Esophagus mucosa (tissue), 1 donor: ENCODE measurements at places on chromosomes 5 and 9. TPM values are rescaled to one million over a fixed set of nuclear protein-coding genes. Genes with fewer than 3 reads are reported as not detected.

CNTNAP3 gene
- total RNA-seq = 8.5 TPM

SURF4 gene
- 87.2 TPM for total RNA-seq

DMRT3 gene
- not detected for total RNA-seq

MEGF10 gene
- 0.12 TPM for total RNA-seq

SPATA6L gene
- 3.1 TPM for total RNA-seq

DENND1A gene
- 9.0 TPM for total RNA-seq

NUTM2F gene
- total RNA-seq = not detected

OLFML2A gene
- 12.3 TPM for total RNA-seq

DNA sequence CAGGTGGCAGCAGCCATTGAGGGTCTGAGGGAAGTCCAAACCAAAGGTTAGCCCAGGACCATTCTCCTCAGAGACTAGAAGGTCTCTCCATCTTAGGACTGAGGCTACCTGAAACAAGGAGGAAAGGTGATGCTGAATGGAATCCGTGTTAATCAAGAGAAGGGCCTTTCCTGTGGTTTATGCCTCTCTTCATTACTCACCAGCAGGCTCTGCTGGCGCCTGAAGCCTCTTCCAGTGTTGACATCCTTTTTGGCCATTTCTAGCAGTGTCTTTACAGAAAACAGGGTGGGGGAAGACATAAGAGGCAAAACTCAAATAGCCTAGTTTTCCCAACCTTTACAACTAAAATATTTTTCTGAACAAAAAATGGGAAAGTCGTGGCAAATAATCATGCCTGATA, 98.0 kb downstream of the ENC1 start:
- no peak for ATAC-seq

GRCh38 chr9:115633104-115633503, 515.1 kb upstream of the TNC start:
- no peak for ATAC-seq

DNA sequence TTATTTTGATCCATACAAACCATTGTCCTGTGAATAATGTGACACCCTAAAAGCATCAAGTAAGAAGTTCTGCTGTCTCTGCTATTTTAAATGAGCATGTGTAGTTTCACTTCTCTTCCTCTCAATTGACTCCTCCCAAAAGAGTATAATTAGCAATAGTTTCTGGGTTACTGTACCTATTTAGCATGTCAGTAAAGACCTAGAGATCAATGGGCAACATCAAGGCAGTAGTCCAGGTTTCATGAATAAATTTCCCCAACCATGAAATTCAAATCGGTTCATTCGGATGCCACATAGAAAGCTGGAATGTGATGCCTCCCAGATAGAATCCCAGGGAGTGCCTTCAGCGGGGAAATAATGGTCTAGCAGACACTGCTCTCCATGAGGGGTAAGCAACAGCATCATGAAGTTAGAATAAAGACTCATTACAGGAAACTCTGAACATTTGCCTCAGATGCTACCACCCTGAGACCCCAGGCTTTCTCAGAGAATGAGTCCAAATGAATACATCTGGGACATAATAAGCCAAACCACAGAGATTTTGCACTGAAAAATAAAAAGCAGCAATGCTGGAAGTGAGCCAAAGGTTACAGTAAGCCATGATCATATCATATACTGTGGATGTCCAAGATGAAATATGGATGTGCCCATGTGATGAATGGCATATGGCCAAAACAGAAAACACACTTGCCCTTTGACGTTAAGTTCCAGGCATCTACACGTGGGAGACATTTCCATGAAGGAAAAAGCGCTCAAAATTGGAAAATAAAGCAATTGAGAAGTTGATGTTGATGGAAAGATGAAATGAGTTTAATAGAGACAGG, 1107.0 kb upstream of the SEMA6A start:
- no peak for ATAC-seq

GRCh38 chr5:4405614-4406219, 734.4 kb upstream of the ADAMTS16 start:
- no peak for ATAC-seq

- ATAC-seq = no peak
These were observed 67.6 kb downstream of the MEIKIN start for GRCh38 chr5:131877873-131878272.

- ATAC-seq = peak; percentile 47
These were observed 41.9 kb downstream of the TNFAIP8 start for GRCh38 chr5:119397518-119398380.

DNA sequence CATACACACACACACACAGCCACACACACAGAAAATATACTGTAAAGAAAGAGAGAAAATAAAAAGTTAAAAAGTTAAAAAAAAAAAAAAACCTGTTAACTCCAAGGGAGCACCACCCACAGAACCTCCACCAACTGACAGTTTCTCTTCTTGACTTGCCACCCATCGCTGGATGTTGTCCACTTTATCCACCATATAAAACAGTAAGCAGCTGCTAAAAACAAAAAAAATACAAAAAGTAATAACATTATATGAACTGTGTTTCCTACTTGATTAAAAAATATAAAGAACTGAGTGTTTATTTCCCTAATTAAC, 1.2 kb downstream of the PURA start:
- no peak for ATAC-seq

DNA sequence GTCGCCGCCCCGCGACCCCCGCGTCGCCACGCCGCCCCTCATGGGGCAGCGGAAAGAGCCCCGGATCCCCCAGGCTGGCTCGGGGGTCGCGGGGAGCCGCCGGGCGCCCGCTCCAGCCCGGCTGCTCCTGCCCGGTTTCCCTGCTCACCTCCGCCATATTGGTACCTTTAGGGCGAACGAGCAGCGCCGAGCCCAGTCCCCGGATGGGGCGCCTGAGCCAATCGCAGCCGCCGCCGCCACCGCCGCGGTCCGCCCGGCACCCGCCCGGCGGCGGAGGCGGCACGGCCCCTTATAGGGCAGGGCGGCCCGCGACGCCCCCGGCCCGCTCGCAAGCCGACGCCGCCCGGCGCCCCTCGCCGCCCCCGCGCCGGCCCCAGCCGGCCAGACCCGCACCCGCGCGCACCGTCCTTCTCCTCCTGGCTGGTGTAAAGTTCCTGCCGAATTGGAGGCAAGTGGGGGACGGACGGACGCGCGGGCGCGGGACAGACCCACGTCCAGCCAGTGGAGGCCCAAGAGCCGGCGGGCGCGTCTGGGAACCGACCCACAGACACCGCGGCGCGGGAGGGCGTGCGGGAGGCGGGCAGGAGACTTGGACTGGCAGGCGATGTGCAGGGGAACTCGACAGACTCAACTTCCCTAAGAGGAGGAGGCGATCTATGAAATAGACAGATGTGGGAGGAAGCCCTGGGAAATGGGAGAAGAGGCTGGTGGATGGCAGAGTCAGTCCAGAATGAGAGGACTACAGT, at the start of gene MIER3:
Gene MIER3, minus strand, starts transcription at position 178 of the 746 bp plus-strand sequence. Its CDS starts 21 bp downstream, at position 157.
- peak; percentile 90 for ATAC-seq

- ATAC-seq = no peak
These were observed 127.8 kb downstream of the ZNF354C start for GRCh38 chr5:179187681-179188575.

DNA sequence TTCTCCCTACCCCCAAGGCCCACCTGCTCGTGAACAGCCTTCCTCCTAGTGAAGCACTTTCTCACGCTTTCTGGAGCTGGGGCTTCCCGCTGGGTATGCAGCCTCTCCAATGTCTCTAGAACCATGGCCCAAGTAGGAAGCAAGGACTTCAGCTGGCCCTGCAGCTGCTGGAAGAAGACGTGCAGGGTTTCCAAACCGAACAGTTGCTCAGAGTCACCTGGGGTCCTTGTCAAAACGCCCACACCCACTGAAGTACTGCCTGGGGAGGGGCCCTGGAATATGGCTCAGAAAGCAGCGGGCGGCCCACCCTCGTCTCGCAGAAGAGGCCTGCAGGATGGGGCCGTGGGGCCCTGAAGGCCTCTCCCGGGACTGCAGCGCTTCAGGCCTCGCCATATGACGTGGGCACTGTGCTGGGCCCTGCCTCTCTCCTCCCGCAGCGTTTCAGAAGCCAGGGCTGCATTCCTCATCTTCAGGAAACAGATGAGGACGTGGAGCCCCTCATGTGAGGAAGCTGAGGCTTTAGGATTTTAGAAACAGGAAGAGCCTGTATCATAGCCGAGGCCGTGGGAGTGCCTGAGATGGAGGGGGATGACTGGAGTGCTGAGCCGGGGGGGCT, 116.0 kb upstream of the LMX1B start:
- no peak for ATAC-seq

DNA sequence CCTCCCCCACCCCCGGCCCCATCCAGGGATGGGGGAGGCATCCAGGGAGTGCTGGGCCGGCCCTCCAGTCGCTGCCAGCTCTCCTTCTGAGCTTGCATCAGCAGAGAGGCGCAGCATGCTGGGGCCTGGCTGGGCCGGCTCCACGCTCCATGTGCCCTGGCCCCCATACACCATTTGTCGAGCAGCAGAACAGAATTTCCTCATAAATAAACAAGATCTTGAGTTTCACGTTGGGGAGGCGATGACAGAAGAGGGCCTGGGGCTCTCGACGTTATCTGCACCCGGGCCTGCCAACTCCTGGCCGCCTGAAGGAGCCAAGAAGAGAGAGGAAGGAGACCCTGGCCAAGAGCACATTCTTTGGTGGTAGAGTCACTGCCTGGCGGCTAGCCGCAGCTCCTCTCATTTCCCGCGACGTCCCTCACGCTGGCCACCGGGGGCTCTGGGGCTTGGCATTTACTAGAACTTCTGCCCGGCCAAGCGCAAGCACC, 177.0 kb downstream of the FGF18 start:
- peak; percentile 46 for ATAC-seq

- ATAC-seq = no peak
These were observed 380.7 kb downstream of the NFIB start for GRCh38 chr9:13933268-13933656.

DNA sequence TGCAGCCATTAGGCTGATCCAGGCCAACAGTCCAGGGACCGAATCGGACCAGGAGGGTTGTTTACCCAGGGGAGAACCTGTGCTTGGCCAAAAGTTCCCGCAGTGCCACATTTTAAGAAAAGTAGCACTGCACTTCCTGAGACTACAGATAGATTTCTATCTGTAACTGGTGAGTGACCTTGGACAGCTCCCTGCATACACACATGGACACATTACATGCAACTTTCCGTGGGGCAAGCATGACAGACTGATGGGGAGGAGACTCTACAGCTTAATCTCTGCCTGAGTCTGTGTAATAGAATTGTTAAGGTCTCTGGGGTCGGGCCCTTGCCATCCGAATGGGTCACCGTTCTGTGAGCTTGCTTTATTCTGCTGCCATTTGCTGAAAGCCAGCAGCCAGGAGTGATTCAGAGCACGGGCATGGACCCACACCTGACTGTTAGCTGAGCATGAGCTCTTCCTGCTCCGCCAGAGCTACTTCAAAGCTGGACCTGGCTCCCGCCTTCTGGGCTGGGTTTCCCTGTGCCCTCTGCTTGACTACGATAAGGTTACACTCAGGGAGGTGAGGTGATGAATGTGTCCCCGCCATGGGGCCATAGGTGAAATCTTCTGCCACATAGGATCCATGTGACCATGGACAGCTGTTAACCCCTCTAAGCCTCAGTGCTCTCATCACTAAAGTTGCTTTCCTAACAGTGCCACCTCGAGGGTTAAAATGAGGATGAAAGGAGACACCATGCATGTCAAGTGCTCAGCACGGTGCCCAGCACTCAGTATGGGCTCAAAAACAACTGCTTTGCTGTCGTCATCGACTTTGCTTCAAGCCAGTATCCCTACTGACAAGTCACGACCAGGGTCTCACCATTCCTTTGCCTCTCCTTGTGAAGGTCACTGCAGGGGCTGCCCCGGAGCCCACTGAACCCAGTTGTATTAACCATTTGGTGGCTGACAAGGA, 200.0 kb downstream of the MELK start:
- ATAC-seq = peak; percentile 48

GRCh38 chr9:120820095-120820494, 22.6 kb downstream of the PSMD5 start:
- ATAC-seq = no peak

- ATAC-seq = no peak
These were observed 26.8 kb downstream of the IRF1 start for GRCh38 chr5:132463811-132464155.

- ATAC-seq = no peak
These were observed 111.0 kb upstream of the VCAN start for GRCh38 chr5:83360573-83360972.

DNA sequence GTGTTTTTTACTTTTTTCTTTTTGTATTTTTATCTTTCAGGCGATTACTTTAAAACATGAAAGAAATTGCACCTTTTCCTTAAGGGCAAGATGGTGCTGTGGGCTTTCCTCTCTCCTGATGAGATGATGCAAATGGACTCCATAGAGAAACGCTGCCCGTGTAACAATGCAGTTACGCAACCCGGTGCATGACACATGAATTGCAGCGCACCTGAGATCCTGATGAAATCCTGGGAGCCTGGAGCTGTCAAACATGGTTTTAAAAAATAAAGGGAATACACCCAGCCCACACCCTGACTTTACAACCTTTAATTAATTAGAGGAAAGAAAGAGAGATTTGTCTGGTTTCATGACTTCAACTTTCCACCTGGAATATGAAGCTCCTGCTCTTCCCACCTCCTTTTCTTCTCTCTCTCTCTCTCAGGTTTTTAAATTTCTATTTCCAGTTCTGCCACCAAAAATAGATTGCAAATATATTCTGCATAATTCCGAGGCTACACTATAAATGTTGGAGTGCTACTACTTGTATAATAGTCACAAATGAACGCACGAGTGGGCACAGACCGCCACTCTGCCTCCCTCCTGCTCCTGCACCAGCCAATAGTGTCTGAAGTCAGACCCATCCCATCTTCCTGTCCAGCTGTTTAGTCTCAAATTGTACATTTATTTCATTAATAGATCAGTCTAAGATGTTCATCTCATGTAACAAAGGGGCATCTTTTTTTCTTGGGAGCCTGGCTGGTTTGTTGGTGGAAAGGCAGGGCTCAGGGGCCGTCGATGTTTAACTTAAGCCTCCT, 179.1 kb downstream of the AUH start:
- ATAC-seq = peak; percentile 71

- ATAC-seq = peak; percentile 36
These were observed 1.1 kb downstream of the MAST4 start for GRCh38 chr5:66597183-66597757.

DNA sequence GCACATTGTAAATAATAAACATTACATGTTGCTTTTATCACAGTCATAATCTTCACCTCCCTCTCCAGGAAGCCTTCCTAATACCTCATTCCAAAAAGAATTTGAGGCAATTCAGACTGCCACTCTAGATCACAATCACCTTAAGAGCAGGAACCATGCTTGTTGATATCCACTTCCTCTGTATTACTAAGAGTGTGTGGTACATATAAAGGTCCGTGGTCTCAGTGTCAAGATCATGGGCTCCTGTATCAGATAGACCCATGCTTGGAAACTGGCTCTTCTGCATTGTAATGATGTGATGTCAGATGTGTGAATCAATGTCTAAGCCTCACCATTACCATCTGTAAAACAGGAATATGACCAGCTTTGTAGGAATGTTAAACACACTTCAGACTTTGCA, 114.1 kb downstream of the SPOCK1 start:
- ATAC-seq = no peak

- no peak for ATAC-seq
These were observed 59.8 kb upstream of the TBC1D9B start for GRCh38 chr5:179967489-179967888.

GRCh38 chr5:130166839-130167490, 262.7 kb downstream of the CHSY3 start:
- ATAC-seq = no peak

GRCh38 chr5:98065261-98065909, 708.1 kb upstream of the RGMB start:
- no peak for ATAC-seq
